ENCODE measurements at places on chromosomes 7 and 10. TPM values are rescaled to one million over a fixed set of nuclear protein-coding genes. Genes with fewer than 3 reads are reported as not detected.

DNA sequence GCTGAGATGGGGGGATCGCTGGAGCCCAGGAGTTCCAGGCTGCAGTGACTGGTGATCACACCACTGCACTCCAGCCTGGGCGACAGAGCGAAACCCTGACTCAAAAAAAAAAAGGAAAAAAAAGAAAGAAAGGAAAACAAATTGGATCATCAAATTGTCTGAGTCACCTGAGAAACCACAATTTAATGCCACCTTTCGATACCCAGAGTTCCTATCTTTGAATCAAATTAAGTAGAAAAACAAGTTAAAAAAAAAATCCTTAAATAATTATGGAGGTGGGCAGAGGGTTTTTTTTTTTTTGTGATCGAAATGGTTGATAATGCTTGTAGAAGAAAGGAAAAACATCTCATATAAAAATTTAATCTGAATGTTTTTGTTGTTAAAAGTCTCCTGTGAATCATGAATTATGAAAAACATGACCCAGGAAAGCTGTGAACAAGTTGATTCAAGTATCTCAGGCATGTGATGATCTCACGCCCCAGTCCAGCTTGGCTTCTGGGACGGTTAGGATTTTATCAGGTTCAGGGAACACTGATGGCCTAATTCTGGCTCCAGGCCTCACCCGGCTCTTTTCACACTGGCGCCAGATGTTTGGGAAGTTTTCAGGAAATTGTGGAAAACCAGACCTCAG, 25.3 kb upstream of the CUX1 start:
- H3K27me3 ChIP-seq, result no peaks in the 10 kb centered on the region
- H3K36me3 ChIP-seq, result no peaks in the 10 kb centered on the region
- H3K4me3 ChIP-seq, result no peak overlapping the region
- H3K4me1 ChIP-seq, result no peaks in the 10 kb centered on the region
- no peak for DNase-seq
- no peak overlapping the region for H3K27ac ChIP-seq

The GCK gene
- 4.5 TPM for polyA plus RNA-seq

DNA sequence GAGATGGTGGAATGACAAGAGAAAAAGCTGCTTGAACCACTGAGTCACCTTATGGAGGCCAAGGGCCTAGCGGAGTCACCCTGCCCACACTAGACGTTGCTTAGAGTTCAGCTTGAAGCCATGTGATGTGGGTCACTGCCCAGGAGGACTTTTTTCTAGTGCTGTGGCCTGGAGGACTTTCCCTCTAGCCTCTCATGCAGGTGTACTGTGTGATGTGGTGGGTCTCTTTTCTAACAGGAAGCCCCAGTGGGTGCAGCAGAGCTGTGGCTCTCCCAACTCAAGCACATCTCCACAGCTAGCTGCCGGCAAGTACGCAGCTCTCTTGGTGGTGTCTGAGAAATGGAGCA, 13.6 kb downstream of the POR start:
- H3K4me3 ChIP-seq, result no peak overlapping the region
- peaks cover 27% of the 10 kb centered on the region for H3K4me1 ChIP-seq
- no peaks in the 10 kb centered on the region for H3K27me3 ChIP-seq
- no peak for DNase-seq
- no peaks in the 10 kb centered on the region for H3K36me3 ChIP-seq

The GALNT17 gene
- not detected for polyA plus RNA-seq
